Panc1 (cell line): ENCODE measurements at places on chromosomes 7 and 10.

- no peak for DNase-seq
These were observed 2.5 kb downstream of the TCF7L2 start for GRCh38 chr10:112952282-112953173.

DNA sequence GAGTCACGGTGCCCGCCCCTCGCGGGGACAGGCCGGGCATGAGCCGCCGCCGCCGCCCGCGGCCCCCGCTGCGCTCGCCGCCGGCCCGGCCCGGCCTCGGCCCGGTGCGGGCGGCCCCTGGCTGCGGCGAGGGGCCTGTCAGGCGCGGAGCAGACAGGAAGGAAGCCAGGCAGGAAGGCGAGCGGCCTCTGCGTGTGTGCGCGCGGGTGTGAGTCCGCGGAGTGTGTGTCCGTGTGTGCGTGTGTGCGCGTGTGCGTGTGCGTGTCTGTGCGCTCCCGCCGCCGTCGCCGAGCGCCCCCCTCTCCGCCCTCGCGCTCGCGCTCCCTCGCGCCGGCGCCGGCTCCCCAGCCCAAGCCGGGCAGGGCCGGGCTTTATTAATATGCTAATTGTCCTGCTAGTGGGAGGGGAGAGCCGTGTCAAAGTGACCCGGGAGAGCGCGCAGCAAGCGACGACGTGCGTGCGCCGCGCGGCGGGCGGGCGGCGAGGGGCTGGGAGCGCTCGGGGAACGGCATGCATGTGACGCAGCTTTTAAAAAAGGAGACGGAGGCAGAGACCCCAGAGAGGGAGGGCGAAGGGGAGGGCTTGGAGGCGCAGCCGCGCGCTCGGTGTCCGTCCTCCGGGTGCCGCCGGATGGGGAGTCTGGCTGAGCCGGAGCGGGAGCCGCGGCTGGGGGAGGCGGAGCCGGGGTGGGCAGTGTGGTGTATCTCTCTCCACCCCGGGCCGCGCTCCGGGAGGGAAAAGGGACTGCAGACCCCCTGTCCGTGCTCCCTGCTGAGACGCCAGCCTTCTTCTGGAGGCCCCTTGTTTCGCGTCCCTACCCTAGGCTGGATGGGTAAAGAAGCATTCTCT is at the start of gene LDB1:
LDB1 (minus strand) TSS at position 227 of the 849 bp plus-strand sequence. CDS start 258 bp downstream, outside the sequence.
- DNase-seq: no peak

- no peak for DNase-seq
These were observed 190.4 kb downstream of the GPR37 start for GRCh38 chr7:124575176-124575575.

GRCh38 chr10:77457266-77457665 is 180.3 kb downstream of the KCNMA1 start:
- DNase-seq: no peak

DNA sequence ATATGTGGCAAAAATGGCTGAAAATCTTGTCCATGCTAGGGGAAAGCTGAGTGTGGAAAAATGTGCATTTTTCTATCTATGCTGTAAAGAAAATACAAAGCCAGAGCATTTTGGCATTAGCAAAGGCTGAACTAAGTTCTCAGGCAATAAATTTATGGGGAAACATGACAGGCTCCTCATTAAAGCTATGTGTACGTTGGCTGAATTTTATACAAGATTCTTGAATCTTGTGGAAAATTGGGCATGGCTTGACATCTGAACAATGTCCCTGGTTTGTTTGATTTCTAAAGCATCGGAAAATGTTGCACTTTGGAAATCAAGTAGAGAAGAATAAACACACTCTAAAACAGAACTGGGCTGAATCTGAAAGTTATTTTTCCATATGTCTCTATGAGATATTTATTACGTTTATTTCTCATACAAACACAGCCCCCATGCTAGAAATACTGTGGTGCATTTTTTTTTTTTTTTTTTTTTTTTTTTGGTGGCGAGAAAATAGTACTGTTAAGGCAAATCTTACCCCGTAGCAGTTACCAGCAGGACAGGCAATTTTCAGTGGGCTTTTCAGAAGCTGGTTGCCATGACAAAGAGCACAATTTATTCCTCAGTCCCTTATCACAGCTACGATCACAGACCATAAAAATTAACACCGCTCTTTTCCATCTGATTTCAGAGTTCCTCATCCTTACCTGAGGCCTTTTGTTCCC is 16.9 kb downstream of the CPA1 start:
- no peak for DNase-seq

DNA sequence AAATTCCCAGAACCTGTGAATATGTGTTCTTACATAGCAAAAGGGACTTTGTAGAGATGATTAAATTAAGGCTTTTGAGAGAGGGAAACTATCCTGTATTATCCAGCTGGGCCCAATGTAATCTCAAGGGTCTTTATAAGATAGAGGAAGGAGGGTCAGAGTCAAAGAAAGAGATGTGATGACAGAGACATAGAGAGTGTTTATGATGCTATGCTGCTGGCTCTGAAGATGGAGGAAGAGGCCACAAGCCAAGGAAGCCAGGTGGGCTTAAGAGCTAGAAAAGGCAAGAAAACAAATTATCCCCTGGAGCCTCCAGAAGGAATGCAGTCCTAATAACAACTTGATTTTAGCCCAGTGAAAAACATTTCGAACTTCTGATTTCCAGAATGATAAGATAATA is 15.3 kb upstream of the SKAP2 start:
- DNase-seq: no peak

DNA sequence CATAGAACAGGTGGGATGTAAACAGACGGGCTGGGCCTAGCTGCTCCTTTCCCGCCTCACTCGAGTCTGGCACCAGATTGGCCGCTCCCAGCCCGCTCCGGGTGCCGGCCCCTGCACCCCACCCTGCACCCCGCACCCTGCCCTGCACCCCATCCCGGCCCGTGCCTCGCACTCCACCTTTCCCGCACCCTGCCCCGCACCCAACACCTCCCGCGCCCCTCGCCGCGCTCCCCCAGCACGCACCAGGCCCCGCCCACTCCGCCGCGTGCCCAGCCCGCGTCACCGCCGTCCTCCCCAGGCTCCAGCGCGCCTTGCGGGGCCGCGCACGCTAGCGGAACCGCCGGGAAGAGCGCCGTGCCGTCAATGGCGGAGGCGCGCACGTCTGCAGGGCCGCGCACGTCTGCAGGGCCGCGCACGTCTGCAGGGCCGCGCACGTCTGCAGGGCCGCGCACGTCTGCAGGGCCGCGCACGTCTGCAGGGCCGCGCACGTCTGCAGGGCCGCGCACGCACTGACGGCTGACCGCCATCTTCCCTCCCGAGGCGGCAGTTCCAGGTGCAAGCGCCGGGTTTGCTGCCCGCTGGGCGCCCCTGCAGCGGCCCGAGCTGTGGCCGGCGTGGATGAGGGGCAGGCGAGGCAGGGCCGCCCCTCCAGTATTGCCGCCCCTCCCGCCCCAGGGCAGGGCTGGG is at the start of gene UBE3C:
UBE3C (plus strand) TSS at position 503 of the 687 bp plus-strand sequence. CDS start 347 bp downstream, outside the sequence.
- DNase-seq: peak; percentile 56

DNA sequence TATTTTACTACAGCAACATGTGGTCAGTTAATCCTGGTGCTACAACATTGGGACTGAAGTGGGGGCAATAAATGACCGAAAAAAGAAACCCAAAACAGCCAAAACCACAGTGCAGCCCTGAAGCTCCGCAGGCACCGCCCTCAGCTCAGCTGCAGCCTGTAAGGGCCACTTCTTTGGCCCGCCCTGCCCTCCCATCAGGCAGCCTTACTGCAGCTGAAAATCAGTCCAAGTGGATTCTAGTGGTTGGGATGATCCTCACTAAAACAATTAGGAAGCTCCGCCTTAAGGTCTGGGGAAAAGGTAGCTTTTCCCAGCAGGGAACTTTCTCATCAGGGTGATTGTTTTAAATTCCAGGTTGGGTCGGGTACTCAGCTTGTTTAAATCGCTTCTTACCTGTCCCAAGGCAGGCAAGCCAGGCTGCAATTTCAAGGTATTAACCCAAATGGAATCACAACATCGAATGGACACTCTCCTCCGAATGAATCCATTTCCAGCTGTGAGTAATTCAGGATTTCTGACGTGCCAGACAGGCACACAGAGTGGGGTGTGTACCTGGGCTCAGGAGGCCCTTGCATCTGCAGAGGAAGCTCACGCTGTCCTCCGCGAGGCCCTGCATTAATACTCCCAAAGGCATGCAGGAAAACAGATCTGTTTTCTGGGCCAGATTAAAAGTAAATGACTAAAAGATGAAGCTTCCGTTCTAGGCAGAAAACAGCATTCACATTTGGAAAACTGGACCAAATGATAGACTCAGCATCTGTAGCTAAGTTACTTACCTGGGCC is 104.3 kb downstream of the CREB5 start:
- DNase-seq: no peak

- no peak for DNase-seq
These were observed 594.1 kb downstream of the GRM8 start for GRCh38 chr7:126658684-126659083.

DNA sequence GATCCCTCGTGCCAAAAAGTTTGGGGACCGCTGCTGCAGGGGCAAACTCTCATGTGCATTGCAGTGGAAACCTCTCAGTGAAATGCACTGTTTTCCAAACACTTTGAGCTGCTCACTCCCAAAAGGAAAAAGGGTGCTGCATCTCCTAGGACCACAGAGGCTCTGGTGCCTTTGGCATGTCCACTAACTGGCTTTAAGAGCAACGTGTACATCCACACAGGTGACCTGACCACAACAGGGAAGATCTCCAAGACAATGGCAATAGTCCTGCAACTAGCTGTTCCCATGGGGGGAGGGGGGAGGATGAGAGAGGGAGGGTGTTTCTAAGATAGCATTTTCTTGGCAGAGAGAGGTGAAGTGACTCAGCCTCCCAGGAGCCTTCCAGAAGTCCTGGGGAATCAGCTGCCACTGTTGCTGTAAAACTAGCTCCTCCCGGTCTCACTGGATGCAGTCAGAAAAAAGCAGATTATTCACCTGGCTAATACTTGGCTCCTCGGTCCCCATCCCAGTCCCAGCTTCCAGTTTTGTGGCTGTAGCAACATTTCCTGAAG is 181.7 kb downstream of the HECW1 start:
- no peak for DNase-seq

DNA sequence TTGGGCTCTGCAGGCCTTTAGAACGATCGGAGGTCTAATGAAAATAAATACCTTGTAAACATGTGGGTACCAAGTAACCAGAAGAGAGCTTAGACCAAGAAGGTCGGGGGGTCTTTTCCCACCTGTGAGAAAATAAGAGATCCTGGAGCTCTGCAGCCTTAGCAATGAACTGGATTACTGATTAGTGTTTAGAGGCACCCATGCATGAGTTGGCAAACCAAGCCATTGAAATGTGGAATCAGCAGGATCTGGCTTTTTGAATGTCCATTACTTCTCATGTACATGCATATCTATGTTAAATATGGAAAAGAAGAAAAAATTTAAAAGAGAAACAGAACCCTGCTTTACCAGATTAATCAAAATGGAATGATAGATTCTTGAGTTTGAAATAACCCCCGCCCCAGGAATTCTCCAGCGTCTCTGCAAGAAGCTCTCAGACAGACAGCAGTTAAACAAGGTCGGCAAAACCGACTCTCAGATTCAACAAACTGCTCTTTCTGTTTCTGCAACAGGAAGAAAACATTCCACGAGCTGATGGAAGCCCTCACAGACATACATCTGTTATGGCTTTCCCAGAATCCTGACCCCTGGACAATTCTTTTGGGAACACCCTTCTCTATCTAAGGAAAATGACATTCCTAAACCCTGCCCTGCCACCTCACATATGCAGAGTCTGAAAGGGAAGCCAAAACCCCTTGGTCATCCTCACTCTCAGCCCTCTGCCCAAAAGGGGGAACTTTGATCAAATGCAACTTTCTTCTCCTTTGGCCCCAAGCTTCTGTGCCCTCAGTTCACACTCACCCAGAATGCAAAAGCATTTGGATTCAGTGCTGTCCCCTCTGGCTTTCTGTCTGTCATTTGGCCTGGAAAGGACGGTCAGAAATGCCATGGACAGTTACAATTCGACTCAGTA is 78.7 kb upstream of the EN2 start:
- DNase-seq: no peak
